GM10248 (cell line): ENCODE measurements at places on chromosomes 12 and 14.

DNA sequence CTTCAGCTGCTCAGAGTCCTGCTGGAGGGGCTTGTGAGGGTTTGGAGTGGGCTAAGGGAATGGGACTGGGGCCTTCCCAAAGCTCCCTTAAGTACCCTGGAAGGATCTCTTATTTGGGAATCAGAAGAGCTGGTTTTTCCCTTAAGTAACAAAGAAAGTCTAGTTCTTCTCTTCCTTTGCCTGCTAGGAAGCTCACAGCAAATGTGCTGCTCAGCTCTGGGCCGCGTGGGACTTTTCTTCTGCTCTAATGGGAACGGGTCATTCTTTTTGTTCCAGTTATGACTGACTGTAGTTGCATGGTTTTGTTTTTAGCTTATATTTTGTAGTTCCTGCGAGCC lies 6.0 kb downstream of the KIF26A start:
- DNase-seq: no peak

- DNase-seq: no peak
Measured at GRCh38 chr14:21419528-21419927, 35.7 kb upstream of the SUPT16H start.

- DNase-seq: no peak
Measured at GRCh38 chr12:52611080-52611468, 7.3 kb downstream of the KRT73 start.

DNA sequence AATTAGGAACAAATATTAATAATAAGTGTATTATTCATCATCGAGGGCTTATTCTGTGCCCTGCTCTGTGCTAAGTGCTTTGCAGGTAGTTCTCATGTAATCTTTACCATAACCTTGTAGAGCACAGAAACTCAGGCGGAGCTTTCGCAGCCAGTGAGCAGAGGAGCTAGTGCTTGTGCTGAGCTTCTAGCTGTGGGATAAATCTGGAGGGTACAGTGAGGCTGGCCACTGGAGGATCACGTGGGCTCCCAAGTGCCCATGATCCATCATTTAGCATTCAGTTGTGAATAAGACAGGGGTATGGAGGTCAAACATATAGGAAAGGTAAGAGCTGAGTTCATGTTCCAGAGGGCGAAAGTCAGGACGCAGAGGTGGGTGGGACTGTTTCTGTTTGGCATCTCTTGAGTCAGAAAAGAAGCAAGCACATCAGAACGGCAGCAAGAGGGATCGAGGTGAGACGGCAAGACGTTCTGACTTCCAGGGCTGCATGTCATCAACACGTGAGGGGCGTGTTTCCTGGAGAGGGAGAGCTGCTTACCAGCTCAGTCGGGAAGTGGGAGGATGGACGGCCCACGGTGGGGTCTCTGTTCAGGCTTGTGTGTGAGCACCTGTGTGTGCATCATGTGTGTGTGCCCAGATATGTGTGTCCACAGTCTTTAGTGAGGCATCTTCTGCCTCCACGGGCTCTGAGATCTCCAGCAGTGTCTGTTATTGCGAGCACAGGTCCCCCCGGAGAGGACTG lies 16.8 kb upstream of the KRT80 start:
- no peak for DNase-seq

GRCh38 chr14:64294672-64295413 lies 672 bp upstream of the ESR2 start:
- DNase-seq: peak; percentile 88

DNA sequence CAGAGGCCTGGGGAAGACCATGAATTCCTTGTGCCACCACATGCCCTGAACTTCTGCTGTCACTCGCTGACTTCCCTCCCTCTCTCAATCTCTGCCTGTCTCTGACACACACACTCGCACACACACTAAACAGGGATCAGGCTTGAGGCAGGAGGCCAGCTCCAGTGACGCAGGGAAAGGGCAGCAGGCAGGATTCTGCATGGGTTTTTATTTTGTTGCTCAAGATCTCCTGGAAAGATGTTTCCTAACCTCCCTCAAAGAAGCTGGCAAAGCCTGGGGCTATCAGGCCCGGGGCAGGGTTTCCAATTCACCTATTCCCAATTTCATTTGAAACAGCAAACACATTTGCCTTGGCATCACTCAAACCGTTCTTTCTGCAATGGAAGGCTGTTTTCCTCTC lies 27.7 kb upstream of the PEX5 start:
- no peak for DNase-seq

DNA sequence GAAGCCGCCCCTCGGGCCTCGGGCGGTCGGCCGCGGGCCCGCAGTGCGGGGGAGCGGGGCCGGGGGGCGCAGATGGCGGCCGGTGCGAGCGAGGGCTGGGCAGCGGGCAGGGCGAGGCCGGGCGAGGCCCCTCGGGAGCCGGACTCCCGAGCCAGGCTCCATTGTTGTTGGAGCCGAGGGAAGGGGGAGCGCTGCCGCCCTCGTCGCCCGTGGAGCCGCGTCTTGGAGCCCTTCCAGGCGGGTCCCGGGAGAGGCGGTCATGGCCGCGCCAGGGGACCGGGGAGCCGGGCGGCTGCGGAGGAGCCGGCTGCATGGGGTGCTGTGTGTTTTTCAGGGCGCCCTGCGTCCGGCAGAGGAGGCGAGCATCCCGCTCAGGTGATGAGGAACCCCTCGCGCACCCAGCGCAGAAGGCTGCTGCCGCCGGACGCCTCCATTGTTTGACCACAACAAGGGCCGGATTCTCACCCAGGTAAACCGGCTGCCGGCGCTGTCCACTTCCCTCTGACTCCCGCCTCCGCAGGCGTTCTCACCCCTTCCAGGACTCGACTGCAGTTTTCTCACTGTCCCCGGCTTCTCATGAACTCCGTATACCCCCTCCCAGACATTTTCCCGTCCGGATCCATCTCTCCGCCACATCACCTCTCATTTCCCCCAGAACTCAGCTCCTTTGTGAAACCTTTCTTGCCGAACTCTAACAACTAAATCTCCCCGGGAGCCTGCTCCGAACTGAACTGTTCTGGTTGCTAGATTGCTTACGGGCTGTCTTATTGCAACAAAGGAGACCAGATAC lies 732 bp downstream of the ZNF664 start:
- DNase-seq: peak; percentile 36

DNA sequence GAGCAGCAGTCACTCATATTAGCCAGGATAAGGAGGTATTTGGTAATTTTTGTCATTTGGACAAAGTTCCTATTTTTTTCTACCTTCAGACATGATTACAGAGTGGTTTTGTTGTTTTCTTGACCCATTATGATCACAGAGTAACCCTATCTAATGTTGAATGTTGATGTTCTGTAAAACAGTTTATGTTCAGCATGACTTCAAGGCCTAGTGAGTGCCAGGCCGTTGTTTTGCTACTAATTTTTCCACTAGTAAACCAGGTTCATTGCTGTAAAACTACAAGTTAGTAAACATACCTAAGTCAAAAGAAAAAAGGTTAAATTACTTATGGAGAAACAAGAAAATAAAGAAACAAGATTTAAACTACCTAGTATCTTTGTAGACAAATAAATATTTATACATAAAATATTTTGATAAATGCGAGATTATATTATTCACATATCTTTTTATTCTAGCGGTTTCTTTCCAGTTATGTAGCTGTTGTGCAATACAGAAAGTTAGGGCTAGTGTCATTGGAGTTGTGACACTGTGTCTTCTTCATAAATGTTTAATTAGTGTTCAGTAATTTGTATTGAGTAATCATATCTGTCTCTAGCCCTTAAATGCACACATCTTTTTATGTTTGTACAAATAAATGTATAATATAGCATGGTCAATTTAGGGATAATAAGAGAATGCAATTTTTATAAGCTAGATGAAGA lies 16.5 kb downstream of the ETNK1 start:
- DNase-seq: no peak

GRCh38 chr14:68670359-68670715 lies 122.5 kb downstream of the ZFP36L1 start:
- no peak for DNase-seq

DNA sequence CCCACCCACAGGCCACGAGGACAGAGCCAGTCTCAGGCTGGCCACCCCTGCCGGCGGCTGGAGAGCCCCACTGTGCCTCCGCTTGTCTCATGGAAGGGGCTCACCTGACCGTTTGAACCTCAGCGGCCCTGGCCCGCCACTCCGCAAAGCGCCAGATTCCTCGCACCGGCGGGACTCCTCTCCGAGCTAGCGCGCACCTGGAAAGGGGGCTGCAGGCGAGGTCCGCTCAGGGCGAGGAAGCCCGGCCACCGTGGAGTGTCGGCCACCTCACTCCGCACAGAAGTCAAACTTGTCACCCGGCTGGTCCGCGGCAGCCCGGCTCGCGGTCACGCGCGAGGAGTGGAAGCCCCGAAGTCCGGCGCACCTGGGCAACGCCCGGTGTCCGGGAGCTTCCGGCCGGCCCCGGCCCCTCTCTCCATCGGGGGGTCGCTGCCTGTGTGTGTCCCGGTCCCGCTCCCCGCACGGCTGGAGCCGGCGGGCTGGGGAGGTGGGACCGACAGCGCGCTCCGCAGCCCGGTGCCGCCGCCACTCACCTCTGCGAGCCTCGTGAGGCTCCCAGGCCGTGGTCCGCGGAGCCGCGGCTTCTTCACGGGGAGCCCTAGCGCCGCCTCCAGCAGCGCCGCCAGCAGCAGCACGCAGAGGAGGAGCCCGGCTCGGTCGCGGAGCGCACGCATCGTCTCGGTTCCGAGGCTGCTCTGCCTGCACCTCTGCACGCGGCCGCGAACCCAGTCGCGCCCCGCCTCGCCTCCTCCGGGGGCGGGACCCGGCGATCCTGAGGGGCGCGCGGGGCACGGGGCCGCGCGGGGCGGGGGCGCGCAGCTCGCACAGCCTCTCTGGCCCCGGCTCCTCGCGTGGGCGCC lies at the start of gene ISM2:
Gene ISM2 (minus strand): TSS at position 697 of the 860 bp plus-strand sequence. CDS start 23 bp downstream, at position 674.
- DNase-seq: peak; percentile 76

- DNase-seq: no peak
Measured at GRCh38 chr14:104503691-104504090, 75.9 kb upstream of the C14orf180 start.

DNA sequence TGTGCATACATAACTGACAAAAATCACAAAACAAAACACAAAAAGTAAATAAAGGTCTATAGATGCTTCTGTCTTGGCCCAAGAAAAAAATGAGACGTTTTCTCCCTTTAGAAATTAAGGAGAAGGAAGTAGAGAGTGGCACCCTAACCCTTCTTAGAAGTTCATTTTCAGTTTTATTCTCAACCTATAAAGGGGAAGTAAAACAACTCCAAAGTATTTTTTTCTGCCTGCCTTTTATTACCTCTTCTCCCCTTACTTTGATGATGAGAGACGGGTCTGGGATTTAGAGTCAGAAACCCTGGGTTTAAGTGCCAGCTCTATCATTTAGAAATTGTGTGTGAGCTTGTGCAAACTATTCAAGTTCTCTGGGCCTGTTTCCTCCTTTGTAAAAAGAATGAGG lies 2.8 kb downstream of the PRIM1 start:
- no peak for DNase-seq

- DNase-seq: no peak
Measured at GRCh38 chr12:31732926-31733548, 4.2 kb upstream of the AMN1 start.

GRCh38 chr12:102298022-102298421 lies 100.4 kb upstream of the PMCH start:
- DNase-seq: no peak

GRCh38 chr12:82688035-82688501 lies 1.4 kb downstream of the TMTC2 start:
- DNase-seq: no peak

DNA sequence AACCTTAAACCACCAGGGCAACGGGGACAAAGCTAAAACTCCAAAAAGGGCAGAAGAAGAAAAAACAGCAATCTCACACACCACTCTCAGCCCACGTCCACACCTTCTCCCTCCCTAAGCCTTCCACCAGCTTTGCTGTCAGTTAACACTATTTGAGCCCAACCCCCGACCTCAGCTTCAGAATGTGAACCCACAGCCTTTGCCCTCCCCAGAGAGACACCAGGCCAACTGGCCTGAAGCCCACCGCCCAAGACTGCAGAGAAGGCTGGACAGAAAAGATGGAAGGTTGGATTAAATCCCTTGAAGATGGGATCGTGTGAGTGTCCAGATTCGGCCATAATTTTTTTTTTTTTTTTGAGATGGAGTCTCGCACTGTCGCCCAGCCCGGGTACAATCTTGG lies 22.4 kb downstream of the IRF2BPL start:
- no peak for DNase-seq

DNA sequence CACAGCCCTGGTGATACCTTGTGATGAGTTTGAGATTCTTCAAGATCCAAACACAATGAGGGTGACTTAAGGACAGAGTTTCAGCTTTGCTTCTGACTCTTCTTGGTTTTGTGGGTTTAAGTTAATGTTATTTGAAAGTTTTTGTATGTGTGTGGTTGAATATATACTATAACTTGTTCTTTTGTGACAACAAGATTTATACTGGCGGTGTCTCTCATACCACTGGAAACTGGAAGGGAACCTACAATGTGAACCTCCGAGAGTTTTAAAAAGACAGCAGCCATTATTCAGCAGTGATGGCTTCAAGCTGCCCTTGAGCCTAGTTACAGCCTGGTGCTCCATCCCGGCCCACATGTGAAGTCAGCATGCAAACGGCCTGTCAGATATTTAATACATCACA lies 87.9 kb upstream of the IGF1 start:
- no peak for DNase-seq

DNA sequence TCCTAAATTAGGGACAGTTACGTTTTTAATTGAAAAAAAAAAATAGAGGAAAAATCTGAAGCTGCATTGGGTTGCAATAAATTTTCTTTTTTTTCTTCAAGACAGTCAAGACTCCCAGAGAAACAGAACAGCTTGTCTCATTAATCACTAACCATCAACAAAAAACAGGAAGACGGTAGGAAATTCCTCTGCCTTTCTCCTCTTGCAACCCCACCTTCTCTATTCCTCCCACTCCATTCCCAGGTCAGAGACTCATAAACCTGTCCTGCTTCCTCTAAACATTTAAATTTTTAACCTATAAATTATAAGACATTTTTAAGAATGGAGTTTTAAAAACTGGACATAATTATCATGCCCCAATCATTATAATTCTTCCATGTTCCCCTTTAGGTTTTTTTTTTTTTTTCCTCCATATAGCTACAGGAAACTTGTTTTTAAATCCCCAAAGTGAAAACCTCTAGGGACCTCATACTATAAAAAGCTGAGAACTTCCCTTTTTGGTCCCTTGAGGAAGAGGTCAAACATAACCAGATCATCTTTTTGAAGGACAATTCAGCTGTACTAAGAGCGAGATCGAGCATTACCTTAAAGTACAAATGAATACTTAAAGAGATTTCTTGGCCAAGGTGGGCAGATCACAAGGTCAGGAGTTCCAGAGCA lies 36.0 kb downstream of the CPM start:
- DNase-seq: no peak

- DNase-seq: peak; percentile 31
Measured at GRCh38 chr12:4809013-4809448, 88.8 kb downstream of the GALNT8 start.

DNA sequence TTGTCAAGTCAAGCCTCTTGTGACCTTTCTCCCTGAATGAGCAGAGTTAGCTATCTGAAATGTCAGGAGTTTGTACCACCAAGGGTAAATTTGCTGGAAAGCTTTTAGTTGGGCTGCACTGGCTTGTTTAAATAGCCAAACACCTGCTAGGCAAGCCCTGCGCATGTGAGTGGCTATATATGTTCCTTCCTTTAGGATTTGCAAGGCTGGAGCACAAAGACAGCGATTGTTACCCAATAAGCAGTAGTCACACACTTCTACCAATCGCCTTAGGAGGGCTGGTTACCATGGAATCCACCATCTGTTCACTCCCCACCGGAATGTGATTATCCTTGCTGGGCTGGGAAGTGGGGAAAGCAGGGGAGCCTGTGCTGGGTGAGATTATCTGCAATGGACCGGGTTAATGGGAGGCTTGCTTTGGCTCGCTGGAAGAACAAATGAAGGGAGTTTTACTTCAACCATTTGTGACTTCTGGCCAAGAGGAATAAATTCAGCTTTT lies 102.5 kb downstream of the FGD4 start:
- DNase-seq: no peak
